ENCODE measurements at places on chromosomes 1 and 21.

DNA sequence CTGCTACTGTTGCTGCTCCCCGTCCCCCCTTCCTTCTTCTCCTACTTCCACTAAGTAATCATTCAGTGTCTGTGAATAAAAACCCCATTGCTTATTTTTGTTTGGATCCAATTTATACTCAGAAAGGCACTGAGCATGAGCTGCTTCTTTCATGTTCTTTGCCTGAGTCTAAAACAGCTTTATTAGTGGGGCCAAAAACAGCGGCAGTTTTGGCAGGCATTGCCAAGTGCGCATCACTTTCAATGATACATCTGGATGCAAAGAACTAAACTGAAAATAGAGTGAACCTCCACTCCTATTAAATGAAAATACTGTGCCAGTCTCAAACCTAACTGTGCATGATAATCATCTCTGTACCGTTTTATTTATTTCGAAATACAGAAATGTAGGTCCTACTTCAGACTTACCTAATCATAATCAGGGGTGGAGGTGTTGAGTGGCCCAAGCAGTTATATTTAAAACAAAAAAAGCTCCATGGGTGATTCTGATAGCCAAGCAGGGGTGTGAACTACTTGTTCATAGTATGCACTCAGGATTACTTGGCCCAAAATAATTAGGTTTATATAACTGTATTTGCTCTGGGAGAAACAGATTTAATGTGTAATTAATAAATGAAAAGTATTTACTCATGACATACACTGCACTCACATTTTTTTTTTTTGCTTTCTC is 48.4 kb downstream of the NEK7 start:
- no peak for DNase-seq

DNA sequence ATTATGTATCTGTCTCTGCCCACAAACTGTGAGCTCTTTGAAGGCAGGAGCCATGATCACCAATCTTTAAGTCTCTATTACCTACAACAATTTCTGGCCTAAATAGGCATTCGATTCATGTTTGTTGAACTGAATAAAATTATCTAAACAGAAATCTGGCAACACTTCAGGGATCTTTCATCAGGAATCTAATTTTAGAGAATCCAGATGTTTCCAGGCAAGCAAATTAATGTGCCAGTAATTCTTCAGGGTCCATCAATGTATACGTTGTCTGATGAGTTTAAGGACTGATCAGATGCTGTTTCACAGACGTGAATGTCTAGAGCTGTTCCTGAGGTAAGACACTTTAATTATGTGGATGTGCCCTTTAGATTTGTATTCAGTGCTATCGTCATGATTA is 524.4 kb downstream of the PTPRC start:
- no peak for DNase-seq

DNA sequence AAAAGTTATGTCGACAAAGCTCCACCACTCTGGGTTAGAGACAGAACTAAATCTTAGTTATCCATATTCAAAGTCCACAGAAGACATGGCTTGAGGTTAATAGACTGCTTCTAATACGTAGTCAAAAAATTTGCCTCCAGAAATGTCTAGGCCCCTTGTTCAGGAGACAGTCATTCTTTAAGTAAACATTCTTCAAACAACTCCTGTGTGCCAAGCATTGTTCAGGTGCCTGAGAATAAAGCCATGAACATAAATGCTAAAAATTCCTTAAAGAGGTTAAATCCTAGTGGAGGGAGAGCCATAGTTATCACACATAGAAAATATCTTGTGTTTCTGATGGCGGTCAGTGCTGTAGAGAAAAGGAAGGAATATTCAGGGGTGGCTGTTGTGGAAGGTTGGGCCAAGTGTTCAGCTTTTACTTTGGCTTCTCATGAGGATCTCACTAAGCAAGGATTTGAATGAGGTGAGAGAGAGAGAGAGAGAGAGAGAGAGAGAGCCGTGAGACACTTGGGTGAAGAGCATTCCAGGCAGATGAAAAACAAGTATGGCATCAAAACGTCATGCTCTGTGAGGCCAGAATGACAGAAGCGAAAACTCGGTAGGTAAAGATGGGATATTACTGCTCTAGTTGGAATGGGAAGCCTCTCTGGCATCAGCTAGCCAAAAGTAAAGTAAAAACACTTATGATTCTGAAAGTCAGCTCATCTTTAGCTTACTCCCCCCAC is 187.1 kb downstream of the GREM2 start:
- no peak for DNase-seq

DNA sequence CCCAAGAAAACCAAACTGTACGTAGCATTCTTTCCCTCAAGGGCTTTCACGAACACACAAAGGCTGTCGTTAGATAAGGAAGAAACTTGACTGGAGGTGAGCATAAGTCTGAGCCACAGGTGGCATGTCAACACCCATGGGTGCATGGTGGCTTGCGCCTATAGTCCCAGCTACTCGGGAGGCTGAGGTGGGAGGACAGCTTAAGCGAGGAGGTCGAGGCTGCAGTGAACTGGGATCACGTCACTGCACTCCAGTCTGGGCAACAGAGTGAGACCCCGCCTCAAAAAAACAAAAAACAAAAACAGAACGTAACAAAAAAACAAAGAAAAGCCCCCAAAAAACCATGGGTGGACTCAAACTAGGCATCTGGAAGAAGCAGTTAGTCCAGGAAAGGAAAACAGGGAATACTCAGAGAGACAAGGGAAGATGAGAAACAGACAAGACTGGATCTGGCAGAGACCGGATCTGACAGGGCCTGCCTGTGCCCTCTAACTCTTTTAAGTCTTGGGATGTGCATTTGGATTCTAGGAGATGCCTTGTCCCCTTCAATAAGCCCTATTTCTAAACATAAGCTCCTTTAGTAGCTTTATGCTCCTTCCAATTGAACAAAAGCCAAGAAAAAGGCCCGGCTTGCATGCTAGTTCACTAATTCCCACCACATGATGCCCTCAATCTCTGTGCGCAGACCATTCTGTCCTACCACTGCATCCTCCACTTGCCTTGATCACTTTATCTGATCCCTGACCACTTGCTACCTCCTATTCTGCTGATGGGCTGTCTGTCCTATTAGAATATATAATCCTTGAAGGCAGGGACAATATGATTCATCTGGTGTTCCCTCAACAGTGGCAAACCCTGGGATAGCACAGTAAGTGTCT is 73.8 kb downstream of the APP start:
- no peak for DNase-seq

DNA sequence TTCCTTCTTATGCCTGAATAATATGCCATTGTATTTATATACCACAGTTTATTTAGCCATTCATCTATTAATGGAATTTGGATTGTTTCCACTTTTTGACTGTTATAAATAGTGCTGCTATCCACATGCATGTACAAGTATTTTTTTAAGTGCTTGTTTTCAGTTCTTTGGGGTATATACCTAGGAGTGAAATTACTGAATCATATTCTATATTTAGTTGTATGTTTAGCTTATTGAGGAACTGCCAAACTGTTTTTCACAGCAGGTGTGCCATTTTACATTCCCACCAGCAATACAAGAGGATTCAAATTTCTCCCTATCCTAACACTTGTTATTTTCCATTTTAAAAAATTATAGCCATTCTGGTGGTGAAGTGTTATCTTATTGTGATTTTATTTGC is 7.6 kb upstream of the HJV start:
- DNase-seq = no peak

DNA sequence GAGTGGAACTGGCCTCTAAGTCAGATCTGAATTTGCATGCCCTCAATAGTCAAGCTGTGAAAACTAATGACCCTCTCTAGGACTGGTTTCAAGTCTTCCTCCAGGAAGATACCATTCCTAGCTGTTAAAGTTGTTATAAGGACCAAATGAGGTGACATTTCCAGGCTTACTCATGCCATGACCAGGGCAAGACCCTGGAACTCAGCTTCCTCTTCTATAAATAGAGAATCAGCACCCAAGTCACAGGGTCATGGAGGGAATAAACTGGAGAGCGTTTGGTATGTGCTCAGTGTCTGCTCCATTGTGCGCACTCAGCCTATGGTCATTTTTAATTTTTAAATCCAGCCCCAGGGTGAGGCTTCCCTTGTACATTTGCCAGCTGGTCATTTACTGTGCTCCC is 2.5 kb downstream of the S100A9 start:
- DNase-seq = no peak

- DNase-seq = peak; percentile 60
Observed at GRCh38 chr1:169572187-169572586, 14.1 kb downstream of the F5 start.

GRCh38 chr1:39822146-39822545 is 33.5 kb upstream of the BMP8B start:
- DNase-seq = no peak

GRCh38 chr1:8371372-8371991 is 53.6 kb downstream of the SLC45A1 start:
- no peak for DNase-seq

- DNase-seq = no peak
Observed at GRCh38 chr1:84719543-84720217, 29.4 kb upstream of the SSX2IP start.

GRCh38 chr21:25944672-25945213 is 210.0 kb downstream of the GABPA start:
- DNase-seq = no peak

DNA sequence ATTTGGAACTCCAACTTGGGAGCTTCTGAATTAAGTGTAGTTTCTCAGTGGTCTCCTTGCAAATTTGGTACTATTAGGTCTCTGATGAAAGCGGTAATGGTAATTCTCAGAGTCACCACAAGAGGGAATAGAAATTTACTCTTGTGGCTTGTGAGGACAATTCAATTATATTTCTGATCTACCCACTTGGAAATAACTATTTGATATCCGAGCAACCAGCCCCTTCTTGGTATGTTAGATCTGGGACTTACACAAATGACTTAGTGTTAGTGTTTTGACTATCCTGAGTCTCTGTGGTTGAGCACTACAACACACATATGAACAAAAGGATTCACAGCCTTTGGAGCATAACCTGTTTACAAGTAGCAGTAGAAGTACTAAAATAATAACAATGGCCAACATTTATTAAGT is 68.1 kb downstream of the RPS6KA1 start:
- no peak for DNase-seq

- DNase-seq = no peak
Observed at GRCh38 chr1:241640867-241641622, 876 bp upstream of the CHML start.

DNA sequence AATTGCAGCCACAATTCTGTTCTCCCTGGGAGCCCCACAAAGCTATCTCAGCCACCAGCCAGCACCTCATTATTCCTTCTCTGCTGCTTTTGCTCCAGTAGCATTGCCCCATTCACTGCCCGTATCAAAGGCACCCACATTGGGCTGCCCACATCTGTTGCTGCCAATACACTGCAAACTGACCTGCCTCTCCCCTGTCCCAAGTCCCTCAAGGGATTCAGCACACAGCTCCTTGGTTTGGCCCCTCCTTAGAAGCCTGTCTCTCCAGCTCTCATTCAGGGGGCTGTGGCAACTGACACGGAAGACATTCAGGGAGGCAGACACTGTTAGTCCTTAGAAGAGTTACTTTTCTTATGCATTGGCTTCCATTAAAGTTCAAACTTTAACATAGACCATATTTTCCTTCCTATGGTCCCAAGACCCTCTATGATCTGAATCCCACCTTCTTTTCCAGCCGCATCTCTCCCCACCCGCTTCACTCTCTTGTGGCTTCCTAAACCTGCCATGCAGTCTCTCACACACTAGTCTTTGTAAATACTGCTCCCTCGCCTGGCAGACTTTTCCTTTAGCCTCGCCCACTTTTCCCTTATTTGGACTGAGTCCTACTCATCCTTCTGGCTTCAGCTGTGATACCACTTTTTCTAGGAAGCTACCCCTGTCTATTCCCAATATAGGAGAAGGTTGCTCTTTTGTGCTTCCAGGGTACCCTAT is 19.3 kb upstream of the KLHDC8A start:
- no peak for DNase-seq

DNA sequence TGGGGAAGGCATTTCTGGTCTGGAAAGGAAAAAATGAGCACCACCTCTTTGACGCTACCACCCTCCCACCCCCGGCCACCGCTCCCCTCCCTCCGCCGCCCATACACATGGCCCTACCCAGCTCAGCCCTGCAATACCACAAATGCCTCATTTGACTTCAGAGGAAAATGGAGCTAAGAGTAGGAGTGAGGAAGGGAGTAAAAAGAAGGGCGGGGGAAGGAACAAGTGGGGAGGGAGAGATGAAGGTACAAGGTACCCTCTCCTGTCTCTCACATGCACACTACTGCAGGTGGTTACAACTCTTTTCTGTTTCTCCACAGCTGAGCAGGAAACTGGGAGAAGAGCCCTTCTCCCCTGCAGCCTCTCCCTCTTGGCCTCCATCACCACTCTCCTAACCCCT is 7.1 kb downstream of the SYT2 start:
- DNase-seq = no peak

DNA sequence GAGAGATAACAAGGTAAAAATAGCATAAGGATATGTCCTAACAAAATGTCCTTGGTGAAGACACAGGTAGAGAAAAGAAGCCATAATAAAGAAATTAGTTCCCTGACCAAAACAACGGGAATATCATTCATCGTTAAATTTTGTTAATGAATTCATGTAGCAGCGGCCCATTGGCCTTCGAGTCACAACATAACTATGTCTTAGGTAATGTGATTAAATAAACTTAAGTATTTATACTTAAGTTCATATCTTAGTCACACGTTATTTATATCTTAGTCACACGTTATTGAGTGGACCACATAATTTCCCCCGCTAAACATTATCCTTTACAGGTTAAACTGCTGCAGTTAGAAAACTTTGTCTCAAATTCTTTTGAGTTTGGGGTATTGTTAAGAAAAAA is 1.2 kb downstream of the NEXN start:
- no peak for DNase-seq

GRCh38 chr1:38129971-38130370 is 83.4 kb upstream of the POU3F1 start:
- no peak for DNase-seq

DNA sequence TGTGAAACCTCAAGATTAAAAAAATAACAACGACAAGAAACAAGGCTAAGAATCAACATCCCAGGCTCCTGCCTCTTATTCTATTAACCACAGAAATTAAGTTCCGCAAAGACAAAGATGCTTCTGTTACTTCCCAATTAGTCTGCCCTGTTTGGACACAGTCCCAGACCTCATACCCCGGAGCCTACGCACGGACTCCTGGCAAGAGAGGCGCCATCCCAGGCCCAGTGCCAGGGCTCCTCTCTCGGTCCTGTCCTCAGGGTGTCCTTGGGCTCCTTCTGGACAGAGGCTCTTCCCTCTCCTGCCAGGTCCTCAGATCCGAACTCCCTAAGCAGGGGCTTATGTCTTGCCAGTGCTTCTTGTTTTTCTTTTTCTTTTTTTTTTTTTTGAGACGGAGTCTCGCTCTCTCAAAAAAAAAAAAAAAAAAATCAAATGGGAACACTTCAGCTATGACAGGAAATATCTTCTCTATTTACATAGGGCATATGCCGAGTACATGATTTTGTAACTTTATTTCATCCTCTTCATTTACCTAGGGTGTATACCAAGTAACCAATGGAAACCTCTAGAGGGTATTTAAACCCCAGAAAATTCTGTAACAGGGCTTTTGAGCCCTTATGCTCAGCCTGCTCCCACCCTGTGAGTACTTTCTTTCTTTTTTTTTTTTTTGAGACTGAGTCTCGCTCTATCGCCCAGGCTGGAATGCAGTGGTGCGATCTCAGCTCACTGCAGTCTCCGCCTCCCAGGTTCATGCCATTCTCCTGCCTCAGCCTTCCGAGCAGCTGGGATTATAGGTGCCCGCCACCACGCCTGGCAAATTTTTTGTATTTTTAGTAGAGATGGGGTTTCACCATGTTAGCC is 11.7 kb upstream of the ENO1 start:
- DNase-seq = no peak

Data from kidney epithelial cell (primary cell).